ENCODE measurements at places on chromosomes 5 and 9.

DNA sequence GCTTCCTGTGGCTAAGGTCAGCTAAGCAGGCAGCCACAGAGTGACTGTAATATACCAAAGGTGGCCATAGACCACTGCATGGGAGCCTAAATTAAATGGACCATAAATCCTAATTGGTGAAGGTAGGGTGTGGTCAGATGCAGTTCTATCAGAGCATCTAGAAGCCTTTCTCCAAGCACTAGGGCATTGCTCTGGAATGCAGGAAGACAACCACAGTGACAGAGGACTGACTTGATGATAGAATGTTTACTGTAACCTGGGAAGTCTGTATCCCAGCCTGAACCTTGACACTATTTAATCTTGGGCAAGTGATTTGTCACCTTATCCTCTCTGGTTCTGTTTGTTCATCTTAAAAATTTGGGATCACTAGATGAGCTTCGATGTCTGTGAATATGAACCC, 2.3 kb downstream of the FBXO38 start:
- DNase-seq: no peak

DNA sequence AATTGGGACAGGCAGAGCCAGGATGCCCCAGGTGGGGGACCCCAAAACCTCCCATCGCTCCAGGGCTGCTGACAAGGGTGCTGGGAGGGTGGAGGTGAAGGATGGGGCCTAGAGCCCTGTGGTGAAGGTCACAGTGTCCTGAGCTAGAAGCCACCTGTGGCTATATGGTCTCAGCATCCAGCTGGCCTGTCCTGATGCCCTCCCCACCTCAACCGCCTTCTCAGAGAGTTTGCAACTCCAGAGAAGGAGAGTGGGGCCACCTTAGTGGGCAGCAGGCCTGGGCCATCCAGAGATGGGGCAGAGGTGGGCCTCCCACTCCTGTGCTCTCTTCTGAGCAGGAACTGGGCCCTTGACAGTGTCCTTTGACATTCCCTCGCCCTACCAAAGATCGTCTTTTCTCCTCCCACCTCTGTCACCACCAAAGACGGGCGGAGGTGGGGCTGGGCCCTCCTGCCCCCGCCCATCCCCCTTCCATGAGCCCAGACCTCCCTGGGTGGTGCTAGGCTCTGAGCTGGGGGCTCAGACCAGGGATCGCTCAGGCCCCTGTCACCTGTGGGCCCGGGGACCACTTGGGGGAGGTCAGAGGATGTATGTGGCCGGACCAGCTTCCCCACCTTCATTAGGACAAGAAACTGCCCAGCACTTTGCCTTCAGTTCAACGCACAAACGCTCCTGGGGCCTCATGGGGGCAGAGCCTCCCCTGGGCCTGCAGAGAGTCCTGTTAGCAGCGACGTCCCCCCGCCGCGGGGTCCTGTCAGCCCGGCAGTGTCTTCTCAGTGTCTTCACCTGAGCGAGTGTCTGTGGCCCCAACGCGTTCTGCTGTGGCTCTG, 10.0 kb upstream of the DOLPP1 start:
- DNase-seq: no peak

- DNase-seq: no peak
Measured at GRCh38 chr5:91049800-91050199, 333.3 kb downstream of the ARRDC3 start.

- no peak for DNase-seq
Measured at GRCh38 chr5:135541807-135542502, 6.2 kb upstream of the NEUROG1 start.

- DNase-seq: no peak
Measured at GRCh38 chr5:171275841-171276544, 33.1 kb upstream of the TLX3 start.

DNA sequence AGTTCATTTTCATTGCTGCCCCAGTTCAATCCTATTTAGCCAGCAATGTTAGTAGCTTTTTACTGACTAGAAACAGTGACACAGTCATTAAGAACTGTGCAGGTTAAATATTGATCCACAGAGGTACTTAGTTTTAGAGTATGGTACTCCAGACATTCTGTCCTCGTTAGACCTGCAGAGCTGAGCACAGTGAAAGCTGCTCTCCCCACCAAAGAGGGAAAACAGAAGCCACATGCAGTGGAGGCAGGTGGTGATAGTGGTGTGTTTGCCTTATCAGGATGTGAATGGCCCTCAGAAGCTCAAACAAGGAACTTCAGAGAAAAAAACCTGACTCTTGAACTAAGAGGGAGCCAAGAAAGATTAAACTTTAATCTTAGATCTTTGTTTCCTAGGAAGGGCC, 75.5 kb downstream of the UNC13B start:
- DNase-seq: no peak

- DNase-seq: no peak
Measured at GRCh38 chr5:154989626-154990025, 23.9 kb upstream of the KIF4B start.

All from stimulated activated CD8-positive, alpha-beta memory T cell treated with anti-CD3 and anti-CD28 coated beads, Interleukin-7, amount 100 ng/mL, for 48 hours (primary cell).